SIG-M5 (cell line): ENCODE measurements at places on chromosomes 7 and 10.

DNA sequence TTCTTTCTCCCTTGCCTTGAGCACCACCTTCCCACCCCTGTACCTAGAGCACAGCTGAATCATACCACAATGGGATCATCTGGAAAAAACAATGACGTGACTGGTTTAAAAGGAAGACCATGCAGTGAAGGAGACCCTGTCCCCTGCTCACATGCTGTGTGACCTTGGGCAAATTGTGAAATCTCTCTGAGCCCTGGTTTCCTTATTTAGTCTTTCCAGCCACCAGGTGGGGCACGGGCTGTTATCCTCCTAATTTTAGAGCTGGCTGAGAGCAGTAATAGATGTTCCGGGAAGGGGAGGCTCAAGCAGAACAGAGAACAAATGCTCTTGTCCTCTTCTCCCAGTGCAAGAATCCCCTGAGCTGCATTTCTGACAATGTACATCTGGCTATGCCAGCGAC is 198.3 kb downstream of the RPS24 start:
- no peak for DNase-seq

GRCh38 chr7:112202816-112203215 is 3.4 kb downstream of the DOCK4 start:
- no peak for DNase-seq

DNA sequence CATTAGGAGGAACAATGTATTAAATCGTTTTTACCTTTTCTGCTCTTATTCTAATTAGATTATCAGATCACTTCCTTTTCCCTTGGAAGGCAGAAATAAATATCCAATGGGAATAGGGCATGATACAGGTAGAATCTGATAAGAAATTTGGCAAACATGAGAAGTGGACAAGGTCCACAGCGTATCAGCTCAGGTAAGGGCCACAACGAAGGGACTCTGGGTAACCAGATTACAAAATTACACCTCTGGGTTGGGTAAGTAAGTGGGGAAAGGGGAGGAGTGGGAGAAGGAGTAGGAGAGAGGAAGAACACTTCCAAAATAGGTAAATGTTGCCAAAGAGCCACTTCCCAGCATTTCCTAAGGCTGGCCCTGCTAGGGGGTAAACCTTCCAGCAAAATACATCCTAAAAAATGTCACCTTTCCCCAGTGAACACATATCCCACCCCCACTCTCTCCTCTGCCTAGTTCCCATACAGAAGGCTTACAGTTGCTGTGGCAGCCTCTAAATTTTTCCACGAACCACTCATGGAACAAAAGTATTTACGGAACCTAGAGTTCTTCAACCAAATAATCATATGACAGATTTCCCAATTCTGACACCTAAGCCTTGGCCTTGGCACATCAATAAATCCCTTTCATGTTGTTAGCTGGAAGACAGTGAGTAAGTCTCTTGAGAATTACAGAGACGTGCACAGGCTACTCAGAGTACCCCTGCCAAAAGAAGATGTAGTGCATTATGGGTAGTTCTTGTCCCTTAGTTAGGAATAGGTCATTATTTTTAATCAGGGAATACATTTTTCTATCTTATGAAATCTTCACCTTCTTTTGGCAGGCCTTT is 51.5 kb upstream of the DLX6 start:
- no peak for DNase-seq

- DNase-seq = no peak
Measured at GRCh38 chr10:48636231-48636630, 31.4 kb upstream of the ARHGAP22 start.

GRCh38 chr10:32007026-32007425 is 49.2 kb downstream of the KIF5B start:
- no peak for DNase-seq

DNA sequence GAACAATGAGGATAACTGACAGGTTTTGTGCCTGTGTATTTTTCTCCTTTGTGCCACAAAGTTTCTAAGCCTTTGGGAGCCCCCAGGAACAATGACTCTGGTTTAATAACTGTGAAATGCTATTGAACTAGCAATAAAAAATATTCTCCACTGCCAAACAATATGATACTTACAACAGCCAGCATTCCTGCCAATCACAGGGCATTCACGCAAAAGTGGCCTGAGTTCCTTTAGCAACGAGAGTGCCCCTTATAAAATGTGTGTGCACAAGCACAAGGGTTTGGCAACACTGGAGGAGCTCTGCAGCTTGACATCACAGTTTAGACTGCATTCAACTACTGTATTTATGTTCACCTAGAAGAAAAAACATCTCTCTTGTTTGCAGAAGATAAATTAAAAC is 412.9 kb upstream of the NFE2L3 start:
- no peak for DNase-seq

- DNase-seq = no peak
Measured at GRCh38 chr7:44707558-44708230, 41.0 kb upstream of the ZMIZ2 start.

- no peak for DNase-seq
Measured at GRCh38 chr10:85602713-85603112, 763.9 kb downstream of the GRID1 start.

DNA sequence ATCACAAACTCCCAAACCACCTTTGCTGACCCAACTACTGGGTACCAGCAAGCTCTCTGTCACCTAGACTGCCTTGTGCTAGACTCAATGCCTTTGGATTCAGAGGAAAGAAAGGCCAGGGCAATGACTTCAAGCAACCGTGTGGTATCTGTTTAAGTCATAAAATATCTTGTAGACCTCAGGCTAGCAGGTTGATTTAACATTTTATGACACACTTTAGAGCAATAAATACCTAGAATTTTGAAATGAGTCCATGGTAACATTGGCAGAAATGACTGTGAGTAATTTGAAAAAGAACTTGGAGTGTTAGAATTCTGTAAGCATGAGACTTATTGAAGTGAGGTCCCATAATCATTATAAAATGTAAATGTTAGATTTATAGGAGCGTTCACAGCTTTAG is 87.2 kb downstream of the TWIST1 start:
- no peak for DNase-seq

GRCh38 chr7:22715969-22716368 is 11.0 kb upstream of the IL6 start:
- no peak for DNase-seq

DNA sequence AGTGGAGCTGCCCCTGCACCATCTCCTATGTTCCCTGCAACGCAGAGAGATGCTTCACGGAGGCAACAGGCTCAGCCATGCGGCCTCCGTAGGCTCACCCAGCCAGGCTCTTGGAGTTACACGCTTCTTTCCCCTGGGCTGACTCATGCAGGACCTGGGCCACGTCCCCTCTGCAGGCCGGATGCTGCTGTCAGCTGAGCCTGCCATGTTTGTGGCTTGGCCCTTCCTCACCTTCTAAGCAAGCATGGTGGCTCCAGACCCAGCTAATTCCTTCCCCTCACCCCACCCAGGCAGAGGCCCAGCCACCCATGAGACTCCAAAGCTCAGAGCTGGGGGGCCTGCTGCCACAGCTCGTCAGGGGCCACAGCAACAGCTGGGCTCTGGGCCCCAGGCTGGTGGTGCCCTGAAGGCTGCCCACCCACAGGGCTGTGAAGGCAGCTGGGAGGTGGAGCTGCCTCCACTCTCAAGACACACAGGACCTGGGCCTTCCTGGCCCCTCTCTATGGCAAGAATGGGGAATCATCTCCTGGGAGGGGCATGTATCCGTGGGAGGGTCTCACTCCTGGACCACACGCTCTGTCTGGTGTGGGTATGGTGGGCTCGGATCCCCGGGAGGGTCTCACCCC is 219.6 kb downstream of the ELFN1 start:
- no peak for DNase-seq

DNA sequence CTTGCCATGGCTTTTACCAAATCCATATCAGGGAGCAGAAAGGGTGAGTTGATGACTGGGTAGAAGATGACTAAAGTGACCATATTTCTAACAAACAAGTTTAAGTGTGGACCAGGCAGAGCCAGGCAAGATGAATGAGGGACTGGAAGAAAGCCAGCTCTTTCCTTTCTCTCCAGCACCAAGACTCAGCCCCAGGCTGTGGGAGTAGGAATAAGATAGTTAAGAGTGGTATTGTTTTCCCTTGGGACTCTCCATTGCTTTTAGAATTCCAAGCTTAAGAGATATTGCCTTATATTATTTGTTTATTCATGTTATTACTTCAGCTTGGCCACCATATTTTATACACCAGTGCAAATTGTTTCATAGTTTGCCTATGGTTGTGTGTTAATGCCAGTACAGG is 28.8 kb upstream of the TSPAN33 start:
- DNase-seq = no peak

DNA sequence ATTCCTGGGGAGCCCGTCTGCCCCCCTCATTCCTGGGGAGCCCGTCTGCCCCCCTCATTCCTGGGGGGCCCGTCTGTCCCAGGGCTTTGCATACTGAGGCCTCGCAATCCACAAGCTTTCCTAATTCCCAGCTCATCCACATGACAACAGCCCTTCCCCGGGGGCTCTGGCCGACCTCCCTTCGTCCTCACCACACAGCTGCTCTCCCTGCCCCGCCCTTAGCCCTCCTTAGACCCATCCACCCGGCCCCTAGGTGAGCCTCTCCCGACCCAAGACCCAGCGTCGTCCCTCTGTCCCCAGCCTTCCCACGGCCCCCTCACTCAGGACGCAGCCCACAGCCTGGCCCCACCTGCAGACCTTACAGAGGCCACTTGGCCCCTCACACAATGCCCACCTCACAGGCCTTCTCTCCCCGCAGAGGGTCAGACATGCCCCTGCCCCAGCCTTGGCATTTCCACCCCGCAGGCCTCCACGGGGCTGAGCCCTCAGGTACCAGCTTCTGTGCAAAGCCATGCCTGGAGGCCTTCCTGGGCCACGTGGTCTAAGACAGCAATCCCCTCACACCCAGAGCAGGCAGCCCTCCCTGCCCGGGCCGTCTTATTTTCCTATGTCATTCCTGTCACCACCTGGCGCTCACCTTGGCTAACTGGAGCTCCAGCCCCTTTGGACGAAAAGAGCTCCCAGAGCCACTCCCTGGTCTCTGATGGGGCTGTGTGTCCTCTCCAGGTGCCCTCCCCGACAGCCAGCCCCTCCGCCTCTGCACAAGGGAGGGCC is 3.5 kb upstream of the FAM20C start:
- no peak for DNase-seq

DNA sequence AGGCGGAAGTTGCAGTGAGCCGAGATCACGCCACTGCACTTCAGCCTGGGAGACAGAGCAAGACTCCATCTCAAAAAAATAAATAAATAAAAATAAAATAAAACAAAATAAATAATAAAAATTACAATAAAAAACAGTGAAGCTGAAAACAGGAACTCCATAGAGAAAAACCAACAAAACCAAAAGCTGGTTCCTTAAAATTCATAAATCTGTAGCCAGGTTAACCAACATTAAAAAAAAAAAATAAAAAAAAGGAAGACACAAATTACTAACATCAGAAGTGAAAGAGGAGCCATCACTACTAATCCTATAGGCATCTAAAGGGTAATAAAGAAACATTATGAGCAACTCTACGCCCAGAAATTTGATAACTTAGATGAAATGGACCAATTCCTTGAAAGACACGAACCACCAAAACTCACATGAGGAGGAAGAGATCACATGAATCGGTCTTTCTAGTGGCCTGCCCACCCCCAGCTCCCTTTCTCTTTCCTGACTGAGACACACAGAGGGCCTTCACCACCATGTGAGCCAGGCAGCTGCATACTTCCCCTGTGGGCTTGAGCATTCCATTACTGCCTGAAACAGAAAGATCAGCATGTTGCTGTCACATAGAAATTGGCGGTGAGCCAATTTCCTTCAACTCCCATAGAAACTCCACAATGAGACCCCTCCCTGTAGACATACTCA is 208.7 kb downstream of the MAD1L1 start:
- no peak for DNase-seq

GRCh38 chr10:16905320-16905719 is 88.1 kb upstream of the RSU1 start:
- no peak for DNase-seq

DNA sequence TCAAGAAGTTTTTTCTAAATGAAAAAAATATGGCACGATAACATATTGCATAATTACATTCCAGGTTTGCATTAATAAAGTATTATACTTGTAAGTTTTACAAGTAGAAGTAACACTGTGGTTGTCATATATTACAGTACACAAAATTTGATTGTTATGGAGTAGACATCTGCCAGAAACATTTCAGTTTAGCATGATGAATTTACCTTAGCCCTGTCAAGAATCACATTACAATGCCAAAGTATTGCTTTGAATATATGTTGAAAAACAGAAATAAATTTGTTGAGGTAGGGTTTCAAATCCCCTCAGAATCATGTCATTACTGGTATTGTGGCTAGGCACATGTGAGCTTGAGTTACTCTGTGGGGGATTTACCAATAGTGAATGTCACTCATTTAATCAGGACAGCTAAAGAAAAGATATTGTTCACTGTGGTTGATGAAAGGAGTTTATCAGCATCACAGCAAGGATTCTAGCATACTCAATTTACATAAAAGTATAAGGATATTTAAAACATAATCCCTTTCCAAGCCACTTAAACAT is 112.1 kb downstream of the MDFIC start:
- DNase-seq = no peak

GRCh38 chr10:129770286-129770685 is 193.8 kb downstream of the EBF3 start:
- DNase-seq = no peak

DNA sequence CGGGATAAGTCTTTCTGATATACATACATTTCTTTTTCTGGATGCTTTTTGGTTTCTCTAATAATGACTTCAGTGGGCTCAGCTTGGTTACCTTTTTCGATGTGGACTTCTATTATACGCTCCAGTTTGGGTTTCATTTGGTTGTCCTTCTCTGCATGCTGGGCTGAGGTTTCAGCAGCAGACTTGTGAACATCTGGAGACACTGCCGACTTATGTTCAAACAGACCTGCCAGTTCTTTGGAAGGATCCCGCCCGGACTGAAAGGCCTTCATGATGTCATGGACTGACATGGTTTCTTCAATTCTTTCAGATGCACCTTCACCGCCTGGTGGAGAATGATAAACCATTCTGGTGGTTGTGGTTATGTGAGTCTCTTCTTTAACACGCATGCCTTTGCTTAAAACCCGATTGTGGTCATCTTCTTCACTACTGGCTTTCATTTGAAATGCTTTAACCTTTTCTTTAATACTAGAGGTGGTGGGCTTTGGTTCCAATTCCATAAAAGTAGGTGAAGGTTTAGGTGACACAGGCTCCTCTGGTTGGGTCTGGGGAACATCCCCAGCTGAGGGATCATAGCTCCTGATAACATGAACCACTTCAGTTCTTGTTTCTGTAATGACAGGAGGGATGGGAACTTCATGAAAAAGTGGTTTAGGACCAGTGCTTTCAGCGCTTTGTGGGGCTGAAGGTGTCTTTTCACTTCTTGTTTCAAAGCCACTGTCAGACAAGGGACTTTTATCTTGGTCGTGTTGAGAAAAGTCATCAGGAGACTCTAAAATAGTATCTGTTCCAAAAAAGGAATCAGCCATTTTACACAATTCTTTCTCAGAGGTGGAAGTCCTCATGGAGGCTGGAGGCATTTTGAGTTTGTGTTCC is 167.7 kb upstream of the CCDC6 start:
- no peak for DNase-seq

DNA sequence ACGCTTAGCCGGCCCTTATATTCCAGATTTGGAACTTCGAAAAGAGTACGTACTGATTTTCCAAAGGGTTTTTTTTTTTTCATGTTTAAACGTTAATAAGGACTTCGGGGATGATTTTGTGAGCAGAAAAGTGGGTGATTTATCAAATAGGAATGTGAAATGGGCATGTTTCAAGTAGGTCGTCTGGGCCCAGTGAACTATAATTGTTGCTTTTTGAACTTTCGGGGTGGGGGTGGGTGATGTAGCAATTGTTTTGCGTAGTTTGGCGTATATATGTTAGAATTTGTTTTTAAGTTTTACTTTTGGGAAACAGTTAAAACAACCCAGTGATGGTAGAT is 299 bp upstream of the PBLD start:
- no peak for DNase-seq
